CD4-positive, alpha-beta T cell treated with Interleukin-2 at 100 ng/mL for 4 hours (primary cell): ENCODE measurements at places on chromosomes 11 and 22.

GRCh38 chr22:40039482-40040115 lies 44.8 kb downstream of the FAM83F start:
- DNase-seq: no peak

DNA sequence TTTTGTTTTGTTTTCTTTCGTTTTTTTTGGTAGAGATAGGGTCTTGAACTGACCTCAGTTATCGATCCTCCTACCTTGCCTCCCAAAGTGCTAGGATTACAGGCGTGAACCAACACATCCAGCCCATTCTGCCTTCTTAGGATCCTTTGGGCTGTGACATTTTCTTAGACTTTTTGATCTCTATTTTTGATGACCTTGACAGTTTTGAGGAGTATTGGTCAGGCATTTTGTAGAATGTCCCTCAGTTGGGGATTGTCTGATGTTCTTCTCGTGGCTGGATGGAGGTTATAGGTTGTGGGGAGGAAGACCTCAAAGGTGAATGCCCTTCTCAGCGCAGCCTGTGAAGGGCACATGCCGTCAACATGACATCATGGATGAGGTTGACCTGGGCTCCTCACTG lies 19.5 kb upstream of the RAB1B start:
- DNase-seq: no peak

DNA sequence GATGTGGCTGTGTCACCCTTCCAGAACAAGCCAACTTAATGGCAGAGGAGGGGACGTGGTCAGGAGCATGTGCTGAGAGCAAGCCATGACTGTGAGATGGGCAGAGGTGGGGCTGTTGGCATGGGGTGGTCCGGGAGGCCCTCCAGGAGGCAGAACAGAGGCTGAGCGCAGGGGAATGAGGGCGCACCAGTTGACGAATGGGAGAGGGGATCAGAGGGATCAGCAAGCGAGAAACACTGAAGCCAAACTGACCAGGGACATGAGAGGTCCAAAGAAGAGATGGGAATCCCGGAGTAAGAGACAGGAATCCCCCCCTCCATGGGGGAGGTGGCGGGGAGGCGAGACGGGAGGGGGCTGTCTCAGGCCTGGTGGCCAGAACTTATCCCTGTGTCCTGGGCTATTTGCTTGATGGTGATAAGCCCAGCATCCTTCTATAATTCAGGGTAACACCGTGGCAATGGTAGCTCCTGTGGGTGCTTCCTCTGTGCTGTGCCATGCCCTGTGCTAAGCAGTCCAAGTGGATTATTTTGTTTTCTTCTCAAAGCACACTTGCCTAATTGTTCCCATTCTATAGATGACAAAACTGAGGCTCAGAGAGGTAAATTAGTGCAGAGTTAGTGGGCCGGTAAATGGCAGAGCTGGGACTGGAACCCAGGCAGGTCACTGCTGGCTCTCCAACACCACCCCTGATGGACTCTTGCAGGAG lies 83.4 kb upstream of the SHISAL1 start:
- no peak for DNase-seq

DNA sequence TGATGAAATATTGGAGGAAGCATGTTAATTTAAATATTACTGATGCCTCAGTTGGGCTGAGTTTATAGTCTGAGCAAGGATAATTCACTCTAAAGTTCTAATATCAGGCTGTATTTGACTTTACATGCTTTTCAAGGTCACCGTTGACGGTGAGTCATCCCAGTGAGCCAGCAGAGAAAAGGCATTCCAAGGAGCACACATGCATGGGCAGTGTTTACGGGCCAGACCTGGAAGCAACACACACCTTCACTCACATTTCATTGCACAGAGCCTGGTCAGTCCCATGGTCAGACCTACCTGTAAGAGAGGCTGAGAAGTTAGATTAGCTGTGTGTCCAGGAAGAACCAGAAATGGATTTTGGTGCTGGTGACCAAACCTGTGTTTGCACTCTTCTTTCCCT lies 53.5 kb downstream of the COMMD9 start:
- DNase-seq: no peak

GRCh38 chr11:120883404-120884080 lies 140.4 kb upstream of the TBCEL start:
- DNase-seq: no peak
